ENCODE measurements at places on chromosomes 1 and 21.

GRCh38 chr1:109570414-109570813 lies 22.0 kb downstream of the GNAI3 start:
- DNase-seq: no peak

GRCh38 chr1:65149351-65150107 lies 1.5 kb downstream of the AK4 start:
- no peak for DNase-seq

DNA sequence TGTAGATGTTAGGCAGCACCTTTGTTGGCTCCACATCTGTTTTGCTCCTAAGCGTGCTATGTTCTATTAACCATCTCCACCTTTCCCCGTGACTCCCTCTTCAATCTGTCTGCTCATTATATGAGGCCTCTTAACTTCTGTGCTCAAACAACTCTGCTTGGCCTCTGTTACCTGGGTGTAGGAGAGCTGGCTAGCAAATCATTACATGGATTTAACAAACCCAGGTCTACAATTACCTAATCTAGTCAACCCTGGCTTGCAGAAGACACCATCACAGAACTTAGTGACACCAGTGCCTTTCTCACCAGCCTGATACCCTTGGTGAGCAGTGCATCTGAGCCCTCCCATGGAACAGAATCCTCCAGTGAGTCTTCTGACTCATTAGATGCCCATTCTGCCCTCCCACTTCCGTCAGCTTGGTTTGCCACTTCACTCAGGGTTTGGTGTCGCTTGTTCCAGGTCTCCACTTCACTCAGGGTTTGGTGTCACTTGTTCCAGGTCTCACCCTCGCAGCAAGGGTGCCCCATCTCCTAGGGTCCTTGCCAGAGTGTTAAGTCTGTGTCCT lies 92.0 kb upstream of the KIF26B start:
- no peak for DNase-seq

GRCh38 chr1:200362421-200362820 lies 47.4 kb downstream of the ZNF281 start:
- no peak for DNase-seq

DNA sequence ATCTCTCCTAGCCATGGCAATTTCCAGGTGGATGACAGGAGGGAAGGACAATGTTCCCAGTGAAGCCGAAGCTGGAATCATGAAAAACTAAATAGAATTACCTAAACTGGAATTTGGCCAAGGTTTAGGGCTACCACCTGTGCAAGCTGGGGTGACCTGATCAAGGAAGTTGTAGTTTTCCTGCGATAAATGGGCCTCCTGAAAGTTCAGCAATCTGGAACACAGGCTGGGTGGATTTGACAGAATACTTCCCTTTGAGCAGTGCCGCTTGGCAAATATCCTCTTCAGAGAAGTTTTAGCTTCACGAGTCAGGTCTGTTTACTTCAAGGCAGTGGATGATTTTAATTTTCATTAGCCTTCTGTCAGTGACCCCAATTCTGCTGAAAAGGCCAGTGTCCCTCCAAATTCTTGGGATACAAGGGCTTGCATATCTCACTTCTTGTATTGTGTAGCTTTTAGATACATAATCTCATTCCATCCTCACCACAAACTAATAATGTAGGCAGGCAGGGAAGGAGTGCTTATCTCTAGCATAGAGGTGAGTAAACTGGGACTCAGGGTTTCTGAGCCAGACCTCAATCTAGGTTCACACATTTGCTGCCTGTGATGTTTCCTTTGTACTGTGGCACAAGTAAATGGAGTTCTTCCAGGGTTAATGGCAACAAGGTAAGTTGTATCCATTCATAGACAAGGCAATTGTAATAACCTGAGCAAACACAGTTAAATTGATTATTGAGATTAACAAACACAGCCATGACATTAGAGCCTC lies 349.4 kb downstream of the NUF2 start:
- DNase-seq: no peak

- no peak for DNase-seq
Measured at GRCh38 chr1:232792949-232793348, 12.3 kb upstream of the MAP10 start.

DNA sequence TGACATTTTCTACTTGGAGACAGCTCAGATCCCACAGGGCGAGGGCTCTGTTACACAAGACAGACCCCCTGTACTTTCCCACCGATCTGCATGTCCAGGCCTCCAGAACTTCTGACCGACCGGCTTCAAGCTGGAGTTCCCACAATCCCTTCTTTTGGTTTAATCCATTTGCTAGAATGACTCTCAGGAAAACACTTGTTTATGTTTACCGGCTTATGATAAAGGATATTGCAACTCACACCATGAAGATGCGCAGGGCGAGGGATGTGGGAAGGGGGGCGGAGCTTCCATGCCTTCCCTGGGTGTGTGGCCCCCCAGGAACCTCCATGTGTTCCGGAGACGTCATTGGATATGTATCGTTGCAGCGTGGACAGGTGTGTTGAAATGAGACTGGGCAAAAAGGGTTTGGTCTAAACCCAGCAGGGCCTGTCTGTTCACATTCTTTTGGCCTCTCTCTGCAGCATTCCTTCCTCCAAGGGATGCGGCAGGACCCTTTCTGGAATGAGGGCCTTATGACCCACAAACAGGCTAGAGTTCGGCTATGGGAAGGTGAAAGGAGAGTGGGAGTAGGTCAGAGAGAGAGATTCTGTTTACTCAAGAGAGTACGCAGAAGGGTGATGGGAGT lies 7.5 kb upstream of the IGSF5 start:
- DNase-seq: no peak

- DNase-seq: no peak
Measured at GRCh38 chr1:76298399-76298798, 223.9 kb downstream of the ST6GALNAC3 start.

- no peak for DNase-seq
Measured at GRCh38 chr1:19468397-19468956, 16.9 kb downstream of the CAPZB start.

DNA sequence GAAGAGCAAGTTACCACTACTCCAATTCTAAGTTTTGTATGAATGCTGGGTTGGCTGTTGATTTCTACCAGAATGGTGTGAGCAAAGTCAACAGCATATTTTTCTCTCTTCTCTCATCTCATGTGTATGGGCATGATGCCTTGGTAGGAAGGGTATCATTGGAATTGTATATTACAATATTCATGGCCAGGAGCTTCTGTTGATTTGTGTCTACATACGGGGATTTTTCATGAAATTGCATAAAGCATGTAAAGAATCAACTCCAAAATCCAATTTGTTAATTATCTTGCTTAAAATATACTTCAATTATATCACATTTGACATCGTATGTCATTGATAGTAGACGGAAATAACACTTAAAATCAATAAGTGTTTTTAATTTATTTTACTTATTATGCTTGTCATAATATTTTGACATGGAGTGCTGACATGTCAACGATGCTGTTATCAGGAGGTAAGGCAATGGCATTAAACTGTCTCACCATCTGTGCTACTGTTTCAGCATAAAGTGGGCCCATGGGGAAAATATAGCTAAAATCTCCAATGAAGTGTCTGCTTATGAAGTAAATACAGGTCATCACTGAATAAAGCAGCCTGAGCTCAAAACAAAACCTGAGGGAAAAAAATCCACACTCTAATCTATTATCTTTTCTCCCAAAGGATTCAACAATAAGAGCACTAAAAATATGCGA lies 142.2 kb upstream of the NBPF11 start:
- no peak for DNase-seq

GRCh38 chr1:114347431-114348209 lies 163.4 kb downstream of the TRIM33 start:
- no peak for DNase-seq

DNA sequence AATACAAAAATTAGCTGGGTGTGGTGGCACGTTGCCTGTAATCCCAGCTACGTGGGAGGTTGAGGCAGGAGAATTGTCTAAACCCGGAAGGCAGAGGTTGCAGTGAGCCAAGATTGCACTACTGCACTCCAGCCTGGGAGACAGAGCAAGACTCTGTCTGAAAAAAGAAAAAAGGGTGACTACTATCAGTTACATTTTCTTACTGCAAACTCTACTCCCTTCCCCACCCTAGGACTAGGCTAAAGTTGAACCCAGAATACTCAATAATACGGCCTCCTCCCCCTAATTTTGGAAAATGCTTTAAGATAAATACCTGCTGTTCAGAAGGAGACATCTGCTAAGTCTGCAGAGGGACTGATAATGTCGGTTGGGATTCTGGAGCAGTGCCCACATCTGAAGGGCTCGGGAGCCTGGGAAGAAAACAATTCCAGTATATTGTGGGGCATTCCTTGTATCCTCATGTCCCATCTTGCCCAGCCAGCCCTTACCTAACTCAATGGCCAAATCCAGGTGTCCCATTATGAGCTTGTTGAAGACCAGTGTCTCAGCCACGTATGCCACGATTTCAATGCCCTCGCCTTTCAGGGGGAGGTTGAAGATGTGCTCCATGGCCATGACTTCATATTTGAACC lies 89.7 kb downstream of the ADCY10 start:
- no peak for DNase-seq

GRCh38 chr1:22680726-22681125 lies 27.7 kb downstream of the C1QB start:
- DNase-seq: no peak

GRCh38 chr1:62144238-62144831 lies 50.3 kb upstream of the L1TD1 start:
- DNase-seq: peak; percentile 59

- no peak for DNase-seq
Measured at GRCh38 chr1:232599178-232600041, 30.5 kb downstream of the SIPA1L2 start.

DNA sequence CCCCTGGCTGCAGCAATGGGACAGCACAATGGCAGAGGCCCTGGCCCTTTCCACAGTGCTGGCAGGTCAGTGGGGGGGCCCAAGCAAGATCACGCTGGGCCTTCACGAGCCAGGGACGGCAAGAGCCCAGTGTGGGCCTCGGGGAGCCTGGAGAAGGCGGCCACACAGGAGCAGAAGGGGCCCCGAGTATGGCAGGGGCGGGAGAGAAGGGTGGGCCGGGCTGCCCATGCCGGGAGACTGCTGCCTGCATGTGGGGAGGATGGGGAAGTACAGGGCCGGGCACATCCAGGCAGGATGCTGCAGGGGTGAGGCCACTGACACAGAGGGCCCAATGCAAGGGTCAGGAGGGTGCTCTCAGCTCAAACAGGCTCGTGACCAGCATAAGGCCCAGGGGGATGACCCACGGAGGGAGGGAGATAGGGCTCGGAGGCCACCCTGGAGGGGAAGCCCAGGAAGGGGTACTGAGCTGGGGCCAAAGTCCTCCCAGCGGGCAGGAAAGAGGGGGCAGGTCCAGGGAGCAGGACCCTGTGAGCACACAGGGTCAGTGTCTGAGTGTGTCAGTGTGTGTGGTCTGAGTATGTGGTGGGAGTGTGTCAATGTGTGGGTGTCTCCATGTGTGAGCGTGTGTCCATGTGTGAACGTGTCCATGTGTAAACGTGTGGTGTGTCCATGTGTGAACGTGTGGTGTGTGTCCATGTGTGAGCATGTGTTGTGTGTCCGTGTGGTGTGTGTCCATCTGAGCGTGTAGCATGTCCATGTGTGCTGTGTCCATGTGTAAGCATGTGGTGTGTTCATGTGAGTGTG lies 13.1 kb downstream of the SLC19A1 start:
- DNase-seq: no peak

DNA sequence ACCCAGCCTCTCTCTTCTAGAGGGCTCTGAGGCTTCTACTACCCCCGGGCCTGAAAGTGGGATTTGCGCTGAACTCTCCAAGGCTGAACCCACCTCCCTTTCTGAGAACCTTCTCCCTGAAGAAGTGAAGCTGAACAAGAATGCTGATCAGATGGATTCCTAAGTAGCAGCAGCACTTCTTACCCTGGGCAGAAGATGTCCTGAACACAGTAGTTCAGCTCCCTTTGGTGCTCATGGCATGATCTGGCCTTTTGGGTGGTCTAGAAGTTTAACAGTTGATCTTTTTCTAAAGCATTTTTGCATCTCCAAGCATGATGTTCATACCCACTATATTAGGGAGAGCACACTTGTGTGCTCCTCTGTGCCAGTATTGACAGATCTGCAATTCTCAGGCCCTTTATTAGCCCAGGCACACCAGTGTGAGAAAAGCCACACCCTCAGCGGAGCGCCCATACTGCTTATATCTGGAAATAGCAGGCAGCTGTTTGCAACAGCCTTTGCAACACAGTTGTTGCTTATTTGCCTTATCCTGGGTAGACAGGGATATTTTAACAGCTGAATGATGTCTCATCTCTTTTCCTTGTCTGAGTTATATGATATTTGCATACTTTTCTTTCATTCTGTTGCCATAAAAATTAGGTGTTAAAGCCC lies 34.2 kb downstream of the CNN3 start:
- no peak for DNase-seq

DNA sequence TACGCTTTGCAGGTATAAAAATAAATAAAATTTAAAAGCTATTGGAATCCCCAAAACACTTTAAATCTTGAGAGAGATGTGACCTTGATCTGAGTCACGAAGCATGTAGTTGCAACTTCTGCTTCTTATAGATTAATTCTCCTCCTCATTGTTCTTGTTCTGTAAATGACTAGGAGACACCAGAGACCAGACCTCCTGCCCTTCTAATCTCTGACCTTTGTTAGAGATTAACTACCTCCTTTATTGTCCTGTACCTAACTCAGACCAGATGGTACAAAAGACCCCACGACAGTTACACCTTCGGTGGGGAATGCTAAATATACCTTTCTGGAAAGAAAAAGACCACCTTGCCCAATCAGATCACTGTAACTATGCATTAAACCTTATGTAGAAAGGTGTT lies 76.9 kb upstream of the NEK2 start:
- no peak for DNase-seq

GRCh38 chr1:110485725-110486124 lies 33.2 kb downstream of the KCNA10 start:
- DNase-seq: no peak

DNA sequence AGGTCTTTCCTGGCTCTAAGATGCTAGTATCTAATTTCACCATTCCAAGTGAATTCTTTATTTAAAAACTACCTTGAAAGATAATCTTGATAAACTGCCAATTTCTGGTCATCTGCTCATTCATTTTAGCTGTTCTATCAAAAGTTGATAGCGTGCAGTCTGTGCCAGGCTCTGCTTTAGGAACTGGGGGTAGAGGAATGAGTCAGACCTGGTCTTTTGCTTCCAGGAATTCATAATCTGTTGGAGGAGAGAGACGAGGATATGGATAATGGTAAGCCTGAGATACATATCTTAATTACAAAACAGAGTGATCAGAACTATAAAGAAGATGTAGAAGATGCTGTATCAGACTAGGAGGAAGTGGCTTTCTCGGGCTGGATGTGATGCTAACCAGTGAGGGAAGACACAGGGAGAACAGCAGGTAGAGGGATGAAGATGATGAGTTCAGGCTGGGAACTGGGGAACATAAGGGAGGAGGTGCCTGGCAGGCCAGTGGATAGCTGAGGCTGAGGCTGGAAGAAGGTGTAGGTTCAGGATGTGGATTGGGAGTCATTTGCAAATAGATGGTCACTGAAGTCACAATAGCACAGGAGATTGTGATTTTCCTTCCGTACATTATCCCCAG lies 12.3 kb upstream of the PHC2 start:
- DNase-seq: no peak

GRCh38 chr1:156963621-156964020 lies 43.2 kb downstream of the LRRC71 start:
- DNase-seq: no peak

DNA sequence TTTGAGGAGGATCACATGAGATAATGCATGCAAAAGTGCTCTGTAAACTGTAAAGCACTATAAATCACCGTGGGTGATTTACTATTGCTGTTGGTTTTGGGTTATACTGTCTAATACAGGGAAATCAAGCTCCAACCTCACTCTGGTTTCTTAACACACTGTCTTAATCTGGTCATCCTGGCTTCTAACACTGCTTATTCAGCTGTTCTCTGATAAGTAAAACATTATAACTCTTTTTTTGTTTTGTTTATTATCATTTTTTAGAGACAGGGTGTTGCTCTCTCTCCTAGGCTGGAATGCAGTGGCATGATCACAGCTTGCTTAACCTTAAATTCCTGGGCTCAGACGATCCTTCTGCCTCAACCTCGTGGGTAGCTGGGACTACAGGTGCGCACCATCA lies 21.9 kb upstream of the LSM10 start:
- DNase-seq: no peak

Measured in WERI-Rb-1 (cell line).